Cerebellar nuclear complex (tissue), 1 donor: ENCODE measurements at places on chromosomes 12 and 14.

GRCh38 chr12:56645201-56645716 is 525 bp downstream of the ATP5F1B start:
- DNase-seq = no peak

GRCh38 chr12:129393357-129393937 is 510.4 kb downstream of the TMEM132D start:
- DNase-seq = no peak

GRCh38 chr12:4960547-4960946 is 50.8 kb downstream of the KCNA1 start:
- DNase-seq = no peak

DNA sequence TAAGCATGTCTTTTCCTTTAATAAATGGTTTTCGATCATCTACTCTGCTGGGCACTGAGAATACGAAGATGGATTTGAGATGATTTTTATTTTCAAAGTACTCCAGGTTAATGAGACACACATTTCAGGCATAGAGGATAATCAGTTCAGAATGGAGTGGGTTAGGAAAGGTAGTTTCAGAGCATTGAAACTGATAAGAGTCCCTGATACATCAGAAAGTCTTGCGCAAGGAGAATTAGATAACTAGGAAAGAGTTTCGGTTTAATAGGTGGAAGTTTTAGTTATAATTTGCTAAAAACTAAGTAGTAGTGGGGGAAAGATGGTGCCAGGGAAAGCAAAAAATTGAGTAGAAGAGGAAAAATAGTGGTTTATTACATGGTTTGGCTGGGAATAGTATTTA is 50.1 kb downstream of the ZDHHC17 start:
- no peak for DNase-seq

DNA sequence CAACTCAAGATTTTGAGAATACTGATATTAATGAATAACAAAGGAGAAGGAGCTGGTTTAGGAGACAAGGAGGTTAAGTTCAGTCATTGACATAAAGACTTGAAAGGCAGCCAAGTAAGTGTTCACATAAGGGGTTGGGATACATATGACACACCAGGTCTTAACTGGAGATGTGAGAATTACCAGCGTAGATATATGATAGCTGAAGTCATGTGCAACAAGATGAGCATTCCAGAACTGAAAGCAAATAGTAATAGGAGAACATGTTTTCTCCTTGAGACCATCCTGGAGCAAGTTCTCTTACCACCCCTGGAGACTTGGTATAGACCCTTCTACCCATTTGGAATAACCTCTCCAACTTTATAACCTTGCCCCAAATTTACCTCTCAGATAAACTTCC is 43.3 kb upstream of the NPFF start:
- DNase-seq = no peak

DNA sequence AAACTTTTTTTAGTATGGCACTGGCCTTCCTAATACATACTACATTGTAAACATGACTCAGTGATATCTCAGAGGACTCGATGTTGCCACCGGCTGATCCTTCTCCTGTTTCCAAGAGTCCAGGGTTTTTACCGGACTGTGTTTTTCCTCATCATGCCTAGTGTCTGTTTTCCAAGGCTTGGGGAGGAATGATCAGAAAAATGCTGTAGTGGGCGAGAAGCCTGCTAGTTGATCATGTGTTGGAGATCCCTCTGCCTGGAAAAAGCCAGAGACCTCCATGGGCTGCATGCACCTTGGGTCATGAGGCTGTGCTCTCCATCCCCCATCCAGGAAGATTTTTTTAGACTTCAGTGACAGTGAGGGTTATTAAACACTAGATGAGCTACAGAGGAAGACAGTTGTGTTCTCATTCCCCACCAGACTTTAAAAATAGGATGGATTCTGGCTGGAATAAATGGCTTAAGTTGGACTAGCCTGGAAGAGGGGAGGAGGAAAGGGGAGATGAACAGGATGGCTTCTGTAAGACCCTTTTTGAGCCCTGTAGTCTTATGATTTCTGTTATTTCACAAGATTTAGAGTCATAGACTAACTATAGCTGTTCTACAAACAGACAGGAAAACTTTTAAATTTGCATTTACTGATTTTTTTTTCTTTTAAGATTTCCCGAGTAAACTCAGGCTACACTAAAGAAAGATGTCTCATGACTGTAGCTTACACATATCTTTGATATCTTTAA is 145.7 kb downstream of the SAMD4A start:
- no peak for DNase-seq

- DNase-seq = no peak
Measured at GRCh38 chr14:52080158-52080800, 11.4 kb upstream of the NID2 start.

DNA sequence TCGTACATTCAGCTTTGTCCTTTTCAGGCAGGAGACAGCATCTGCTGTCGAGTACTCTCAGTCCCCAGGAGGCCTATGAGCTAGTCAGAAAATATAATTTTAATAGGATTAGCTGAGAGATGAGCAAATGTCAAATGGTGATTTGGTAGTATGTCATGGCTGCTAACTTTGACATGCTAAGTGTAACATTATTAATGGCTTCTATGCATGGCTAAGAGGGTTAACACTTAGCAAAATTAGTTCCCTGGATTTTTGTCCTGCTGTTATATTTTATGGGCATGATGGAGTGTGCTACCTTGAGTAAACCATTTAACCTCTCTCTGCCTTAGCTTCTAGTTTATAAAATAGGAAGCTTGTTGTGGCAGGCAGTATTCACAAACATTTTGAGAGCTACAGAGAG is 2.9 kb upstream of the PCNX1 start:
- DNase-seq = no peak

GRCh38 chr14:72822946-72823611 is 70.8 kb downstream of the DPF3 start:
- no peak for DNase-seq

DNA sequence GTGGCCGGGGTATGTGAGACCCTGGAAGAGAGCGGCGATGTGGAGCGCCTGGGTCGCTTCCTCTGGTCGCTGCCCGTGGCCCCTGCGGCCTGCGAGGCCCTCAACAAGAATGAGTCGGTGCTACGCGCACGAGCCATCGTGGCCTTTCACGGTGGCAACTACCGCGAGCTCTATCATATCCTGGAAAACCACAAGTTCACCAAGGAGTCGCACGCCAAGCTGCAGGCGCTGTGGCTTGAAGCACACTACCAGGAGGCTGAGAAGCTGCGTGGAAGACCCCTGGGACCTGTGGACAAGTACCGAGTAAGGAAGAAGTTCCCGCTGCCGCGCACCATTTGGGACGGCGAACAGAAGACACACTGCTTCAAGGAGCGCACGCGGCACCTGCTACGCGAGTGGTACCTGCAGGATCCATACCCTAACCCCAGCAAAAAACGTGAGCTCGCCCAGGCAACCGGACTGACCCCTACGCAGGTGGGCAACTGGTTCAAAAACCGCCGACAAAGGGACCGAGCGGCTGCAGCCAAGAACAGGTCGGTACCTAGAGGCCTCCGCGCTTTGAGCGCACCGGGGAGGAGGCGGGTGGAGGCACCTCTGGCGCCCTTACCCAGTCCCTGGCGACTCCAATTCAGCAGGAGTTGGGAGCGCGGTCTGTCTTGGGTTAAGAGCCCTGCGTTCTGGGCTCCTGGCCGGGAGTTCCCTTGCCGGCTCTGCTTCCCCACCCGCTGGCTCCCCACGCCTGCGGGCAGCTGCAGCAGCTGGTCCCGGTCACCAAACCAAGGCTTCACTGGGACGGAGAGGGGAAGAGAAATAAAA is 700 bp downstream of the SIX6 start:
- DNase-seq = no peak

DNA sequence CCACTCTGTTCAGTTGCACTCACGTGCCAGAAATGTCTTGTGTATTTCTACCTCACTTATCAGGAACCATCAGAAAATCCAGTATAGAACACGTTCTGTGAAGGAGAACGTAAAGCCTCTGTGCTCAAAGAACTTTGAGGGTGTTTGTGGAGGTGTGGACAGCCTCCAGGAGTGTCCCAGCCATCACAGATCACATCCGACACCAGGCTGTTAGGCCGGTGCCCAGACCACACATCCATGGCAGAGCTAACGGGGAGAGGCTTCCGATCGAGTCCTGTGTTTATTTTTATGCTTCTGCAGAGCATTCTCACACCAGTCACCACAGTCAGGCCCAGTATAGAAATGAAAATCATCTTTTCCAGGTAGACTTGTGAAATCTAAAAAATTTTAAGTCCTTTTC is 53.6 kb downstream of the TPCN1 start:
- no peak for DNase-seq
